ENCODE measurements at places on chromosomes 1 and 21. TPM values are rescaled to one million over a fixed set of nuclear protein-coding genes. Genes with fewer than 3 reads are reported as not detected.

DNA sequence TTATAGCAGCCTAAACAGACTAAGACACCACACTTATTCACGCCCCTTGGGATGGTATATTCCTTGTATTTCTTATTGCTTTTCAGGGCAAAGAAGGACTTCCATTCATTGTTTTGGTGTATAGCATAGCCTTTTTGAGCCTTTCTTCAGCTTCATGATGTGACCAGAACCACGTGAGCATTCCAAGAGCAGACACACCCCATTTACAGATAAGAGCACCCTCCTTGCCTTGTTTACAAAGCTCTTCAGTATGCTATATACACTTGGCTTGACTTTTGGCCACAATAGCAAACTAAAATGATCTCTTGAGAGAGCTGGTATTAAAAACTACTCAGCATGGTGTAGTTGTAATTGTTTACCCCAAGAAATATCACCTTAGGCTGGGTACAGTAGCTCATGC lies 78.7 kb downstream of the PIK3R3 start:
- no peak for DNase-seq

Gene TSSK3
- 2.3 TPM for total RNA-seq

Gene HNRNPCL1
- not detected for total RNA-seq

DNA sequence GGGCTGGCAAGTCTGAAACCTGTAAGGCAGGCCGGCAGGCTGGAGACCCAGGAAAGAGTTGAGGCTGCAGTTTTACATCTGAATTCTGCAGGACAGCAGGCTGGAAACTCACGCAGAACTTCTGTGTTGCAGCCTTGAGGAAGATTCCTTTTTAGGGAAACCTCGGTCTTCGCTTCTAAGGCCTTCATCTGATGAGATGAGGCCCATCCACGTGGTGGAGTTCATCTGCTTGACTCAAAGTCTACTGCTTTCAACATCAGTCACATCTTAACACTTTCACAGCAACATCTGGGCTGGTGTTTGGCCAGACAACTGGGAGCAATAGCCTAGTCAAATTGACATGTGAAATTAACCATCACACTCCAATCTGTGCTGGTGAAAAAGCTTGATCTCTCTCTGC lies 57.1 kb downstream of the EVA1C start:
- no peak for DNase-seq

Measured in activated CD4-positive, alpha-beta T cell treated with anti-CD3 and anti-CD28 coated beads, Interleukin-2, amount 10 ng/mL, durations not matched to agents 24 days and 14 days (primary cell).